Osteoblast (primary cell): ENCODE measurements at places on chromosomes 13 and 19.

DNA sequence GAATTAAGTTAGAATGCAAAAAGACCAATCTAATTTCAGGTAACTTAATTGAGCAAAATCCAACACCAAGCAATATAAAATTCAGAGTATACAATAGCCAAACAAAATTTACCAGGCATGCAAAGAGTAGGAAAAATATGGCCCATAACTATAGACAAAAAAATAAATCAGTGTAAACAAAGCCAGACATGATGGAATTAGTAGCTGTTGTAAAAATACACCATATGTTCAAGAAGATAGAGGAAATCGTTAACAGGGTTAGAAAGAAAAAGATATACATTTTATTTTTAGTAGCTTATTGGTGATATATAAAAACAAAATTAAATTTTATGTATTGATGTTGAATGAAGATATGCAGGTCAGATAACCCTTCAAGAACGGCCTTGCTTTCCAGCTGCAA is 621.1 kb upstream of the MIR17HG start:
- no peak for DNase-seq

DNA sequence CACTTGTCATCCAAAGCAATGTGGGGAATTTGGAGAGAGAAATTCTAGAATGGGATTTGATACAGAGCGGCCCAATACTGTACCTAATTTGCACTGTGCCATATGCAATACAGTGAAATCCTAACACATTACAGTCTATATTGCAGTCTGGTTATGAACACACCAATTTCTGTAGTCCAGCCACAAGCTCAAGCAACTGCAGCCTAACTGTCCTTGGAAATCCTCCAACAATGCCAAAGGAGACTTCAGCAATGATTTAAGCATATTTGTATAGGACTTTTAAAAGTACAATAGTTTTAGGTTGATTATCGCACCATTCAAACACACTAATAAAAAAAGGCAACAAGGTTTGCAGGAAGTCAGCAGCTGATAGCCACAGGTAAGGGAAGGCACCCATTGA is 17.3 kb downstream of the DIAPH3 start:
- no peak for DNase-seq

GRCh38 chr13:94028234-94028633 is 451.2 kb downstream of the DCT start:
- no peak for DNase-seq

DNA sequence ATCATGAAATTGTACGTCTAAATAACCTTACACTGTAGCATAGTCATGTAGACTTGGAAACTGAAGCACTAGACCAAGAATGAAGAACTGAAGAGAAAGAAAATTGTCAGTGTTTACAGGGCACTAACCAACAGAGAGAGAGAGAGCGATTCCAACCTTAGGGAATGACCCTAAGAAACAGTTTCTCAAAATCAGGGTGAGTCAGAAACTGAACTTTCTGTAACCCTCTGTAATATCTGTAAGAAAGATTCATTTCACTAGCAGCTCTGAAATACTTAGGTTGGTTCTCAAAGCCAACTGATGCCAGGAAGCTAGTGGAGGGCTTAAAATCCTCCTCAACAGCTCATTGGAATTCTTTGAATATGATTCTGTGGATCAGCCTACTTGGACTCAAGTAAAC is 936.9 kb downstream of the EFNB2 start:
- no peak for DNase-seq

DNA sequence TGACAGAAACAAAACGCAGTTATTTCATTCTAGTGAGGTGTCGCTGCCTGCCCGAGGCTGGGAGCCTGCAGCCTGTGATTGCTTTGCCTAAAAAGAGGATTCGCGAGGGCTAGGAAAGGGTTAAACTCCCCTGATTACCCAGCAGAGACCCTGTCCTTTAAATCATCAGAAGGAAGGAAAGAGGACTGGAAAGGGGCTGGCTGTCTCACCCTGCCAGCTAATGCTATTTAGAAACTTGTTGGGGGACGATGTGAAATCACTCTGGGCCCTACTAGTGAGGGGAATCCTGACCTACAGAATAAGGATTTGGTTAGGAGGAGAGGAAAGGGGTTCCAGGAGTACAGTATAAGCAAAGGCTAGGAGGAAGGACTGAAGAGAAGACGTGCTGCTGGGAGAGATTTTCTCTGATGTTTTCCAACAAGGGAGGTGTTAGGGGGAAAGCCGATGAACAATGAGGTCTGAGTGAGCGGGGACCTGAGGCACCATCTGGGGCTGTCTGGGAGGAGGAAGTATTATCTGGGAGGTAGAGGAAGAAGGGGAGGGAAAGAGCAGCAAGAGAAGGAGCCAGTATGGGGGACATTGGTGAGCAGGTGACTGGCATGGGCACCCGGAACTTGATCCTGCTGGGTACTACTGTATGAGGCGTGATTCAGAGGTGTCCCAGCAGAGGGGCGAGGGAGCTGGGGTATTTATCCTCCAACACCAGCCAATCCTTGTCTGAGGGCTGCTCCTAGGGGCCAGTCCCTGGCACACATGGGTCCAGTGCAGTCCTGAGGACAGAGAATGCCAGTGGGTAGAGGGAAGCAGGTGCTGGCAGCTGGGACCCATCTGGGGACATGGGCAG is 55.7 kb upstream of the PTPRS start:
- no peak for DNase-seq

GRCh38 chr19:15680478-15681322 is 7.8 kb downstream of the CYP4F12 start:
- DNase-seq = no peak

DNA sequence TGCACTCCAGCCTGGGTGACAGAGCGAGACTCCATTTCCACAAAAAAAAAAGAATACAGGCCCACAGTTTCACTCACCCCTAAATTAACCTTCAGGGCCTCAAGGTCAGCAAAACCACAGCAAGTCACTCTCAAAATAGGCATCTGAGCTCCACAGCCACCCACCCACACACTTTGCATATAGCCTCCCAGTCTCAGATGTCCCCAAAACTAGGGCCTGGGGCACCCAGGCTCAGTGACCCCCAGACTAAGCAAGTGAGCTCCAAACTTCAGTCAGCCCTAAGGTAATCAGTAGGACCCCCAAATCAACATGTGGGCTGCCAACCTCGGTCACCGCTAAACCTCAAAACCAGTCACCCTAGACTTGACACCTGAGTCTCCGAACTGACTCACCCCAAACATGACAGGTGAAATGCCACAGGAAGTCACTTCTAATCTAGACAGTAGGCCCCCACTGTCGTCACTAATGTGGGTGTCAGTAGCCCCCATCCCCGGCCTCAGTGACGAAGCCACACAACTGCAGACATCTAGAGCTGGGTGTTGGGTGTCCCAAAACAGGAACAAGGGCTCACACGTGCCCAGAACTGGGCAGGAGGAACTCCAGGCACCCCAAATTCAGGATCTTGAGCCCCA is 13.9 kb downstream of the RABAC1 start:
- DNase-seq = no peak

GRCh38 chr13:35496761-35497386 is 20.4 kb upstream of the MAB21L1 start:
- DNase-seq = no peak

DNA sequence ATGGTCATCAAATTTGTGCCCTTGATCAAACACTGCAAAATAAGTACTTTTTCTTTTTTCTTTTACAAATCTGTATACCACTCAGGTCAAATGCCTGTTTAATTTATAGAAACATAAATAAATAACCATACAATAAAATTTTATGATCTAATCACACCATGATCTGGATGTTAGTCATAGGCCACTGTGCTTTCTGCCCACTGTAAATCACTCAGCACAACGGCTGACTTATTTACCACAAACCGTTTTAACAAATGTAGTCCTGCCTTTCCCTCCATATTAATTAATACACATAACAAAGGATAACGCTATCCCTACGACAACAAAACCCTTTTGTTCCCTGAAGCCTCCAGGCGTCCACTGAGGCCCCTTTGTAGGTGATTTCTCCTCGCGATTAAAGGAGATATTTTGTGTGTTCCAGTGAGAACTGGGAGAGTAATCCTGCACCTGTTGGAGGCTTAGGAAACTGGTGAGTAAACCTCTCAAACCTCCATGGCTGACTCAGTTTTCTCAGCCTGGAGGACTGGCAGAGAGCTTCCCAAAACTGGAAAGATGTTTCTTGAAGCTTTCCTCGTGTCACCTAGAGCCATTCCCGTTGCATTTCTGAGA is 477.1 kb upstream of the SGCG start:
- no peak for DNase-seq

- DNase-seq = no peak
These were observed 5.7 kb upstream of the MRPS31 start for GRCh38 chr13:40776681-40777165.

DNA sequence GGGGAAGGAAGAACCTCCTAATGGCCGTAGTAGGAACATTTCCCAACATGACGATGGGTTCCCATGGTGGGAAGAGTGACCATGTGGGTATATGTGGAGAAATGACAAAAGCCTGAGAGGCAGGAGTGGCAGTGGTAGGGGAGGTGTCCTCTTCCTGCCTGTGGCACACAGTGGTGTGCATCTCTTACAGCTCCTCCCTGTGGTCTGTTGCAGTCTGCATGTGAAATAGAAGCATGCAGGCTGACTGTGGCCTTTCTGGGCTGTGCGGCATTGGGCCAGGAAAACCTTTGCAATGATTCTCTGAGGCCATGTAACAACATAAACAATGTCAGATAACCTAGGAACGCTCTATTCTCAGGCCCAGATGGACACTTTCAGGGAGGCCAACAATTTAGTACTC is 84.0 kb downstream of the LACC1 start:
- no peak for DNase-seq

DNA sequence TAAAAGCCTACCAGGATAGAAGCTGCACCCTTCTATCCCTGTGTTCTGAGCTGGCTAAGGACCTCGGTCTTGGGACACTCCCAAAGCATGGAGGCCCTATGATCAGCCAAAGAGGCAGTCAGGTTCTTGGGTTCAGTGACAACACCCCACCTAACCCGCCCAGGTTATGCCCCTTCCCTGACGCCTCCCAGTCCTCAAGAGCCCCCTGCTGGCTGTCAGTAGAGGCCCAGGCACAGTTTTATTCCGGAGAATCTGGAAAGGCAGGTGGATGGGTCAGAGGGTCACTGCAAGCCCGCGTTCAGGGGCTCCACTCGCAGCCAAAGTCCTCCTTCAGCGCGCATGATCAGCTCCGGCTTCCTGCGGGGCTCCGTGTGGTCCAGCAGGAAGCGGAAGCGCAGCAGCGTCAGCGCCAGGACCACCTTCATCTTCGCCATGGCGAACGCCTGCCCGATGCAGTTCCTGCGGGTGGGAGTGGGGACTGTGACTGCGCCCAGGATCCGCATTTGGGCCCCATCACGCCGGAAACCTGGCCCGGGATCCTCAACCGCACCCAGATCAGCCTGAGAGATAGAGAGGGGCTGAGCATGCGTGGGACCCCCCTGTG is 22.3 kb downstream of the OR10H3 start:
- DNase-seq = no peak

- DNase-seq = peak; percentile 49
These were observed 423.2 kb downstream of the KLF5 start for GRCh38 chr13:73481886-73482445.

DNA sequence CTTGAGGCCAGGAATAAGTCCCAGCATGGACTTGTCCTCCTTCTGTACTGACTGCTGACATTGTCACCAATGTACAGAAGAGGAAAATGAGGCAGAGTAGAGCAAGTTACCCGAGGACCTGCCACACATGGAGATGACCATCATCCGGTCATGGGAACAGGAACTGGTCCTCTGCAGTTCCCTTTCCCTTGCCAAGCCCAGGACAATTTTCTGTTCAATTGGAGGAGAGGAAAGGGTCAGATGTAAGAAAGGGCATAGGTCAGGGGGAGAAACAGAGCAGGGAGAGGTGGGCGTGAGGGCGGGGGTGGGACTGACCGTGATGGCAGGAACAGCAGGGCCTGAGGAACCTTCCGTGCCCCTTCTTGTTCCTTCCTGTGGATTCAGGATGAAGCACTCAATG is 18.6 kb downstream of the PHLDB3 start:
- DNase-seq = peak; percentile 65

- DNase-seq = no peak
These were observed 5.6 kb downstream of the RASL11A start for GRCh38 chr13:27276188-27276587.

- DNase-seq = peak; percentile 29
These were observed 1369.9 kb downstream of the EFNB2 start for GRCh38 chr13:105165449-105166125.

DNA sequence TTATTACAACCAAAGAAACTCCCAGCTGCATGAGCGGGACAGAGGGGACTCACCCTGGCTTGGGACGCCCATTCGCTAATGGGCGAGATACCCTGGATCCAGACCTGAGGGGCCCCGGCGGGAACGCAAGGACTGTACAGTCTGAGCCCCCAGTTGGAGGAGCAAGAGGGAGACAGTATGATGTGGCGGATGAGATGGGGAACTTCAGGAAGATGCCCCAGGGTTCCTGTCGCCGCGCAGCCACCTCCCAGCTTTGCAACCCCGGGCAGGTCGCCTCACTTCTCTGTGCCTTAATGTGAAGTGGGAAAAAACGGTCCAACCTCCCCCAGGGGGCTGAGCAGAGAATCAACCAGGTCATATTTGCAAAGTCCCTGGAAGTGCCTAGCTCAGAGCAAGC is 2.5 kb downstream of the NPAS1 start:
- peak; percentile 76 for DNase-seq

DNA sequence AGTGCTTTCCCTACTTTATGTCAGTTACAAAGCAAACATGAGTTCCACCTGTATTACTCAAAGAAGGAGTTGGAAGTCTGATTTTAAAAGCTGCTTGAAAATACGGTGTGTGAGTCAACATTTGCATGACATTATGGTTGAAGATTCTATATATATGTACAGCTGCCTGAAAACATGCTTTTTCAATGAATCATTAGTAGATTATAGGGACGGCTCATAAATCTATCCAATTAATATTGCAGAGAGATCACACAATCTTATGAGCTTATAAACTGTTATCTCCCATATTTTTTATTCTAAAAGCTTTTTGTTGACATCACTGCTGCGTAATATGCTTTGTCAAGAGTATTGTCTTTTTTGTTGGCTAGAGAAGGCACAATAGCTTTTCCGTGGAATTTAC is 873.8 kb downstream of the SLITRK6 start:
- no peak for DNase-seq

DNA sequence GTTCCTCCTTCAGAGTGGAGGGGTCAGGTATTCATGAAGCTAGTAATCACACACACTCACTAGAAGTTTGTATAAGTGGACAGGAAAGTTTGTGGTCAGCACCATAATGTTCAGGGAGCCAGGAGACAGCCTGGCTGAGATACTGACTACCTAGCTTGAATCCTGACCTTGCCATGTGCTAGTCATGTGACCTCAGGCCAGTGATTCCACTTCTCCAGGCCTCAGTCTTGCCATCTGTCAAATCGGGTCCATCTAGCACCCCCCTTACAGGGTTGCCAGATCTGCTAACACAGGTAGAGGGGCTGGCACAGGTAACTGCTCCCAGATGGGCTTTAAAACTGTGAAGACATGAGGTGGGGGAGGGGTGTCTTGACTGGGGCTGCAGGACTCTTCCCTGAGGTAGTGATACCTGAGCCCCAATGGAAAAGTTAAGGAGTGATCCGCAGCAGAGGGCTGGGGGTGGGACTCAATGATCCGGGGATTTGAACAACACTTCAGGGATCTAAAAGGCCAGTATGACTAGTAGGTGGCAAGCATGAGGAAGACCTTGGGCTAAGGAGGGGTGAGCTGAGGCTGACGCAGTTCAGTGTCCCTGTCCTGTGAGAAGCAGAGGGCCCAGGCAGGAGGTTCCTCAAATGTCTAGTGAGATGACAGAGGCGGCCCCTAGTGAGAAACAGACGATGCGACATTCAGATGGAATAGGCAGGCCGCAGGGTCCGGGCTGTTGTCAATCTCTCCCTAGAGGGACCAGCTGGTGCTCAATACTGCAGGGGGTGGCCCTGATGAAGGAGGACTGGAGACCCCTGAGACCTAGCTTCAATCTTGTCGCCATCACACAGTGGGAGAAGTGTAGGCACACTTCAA is 8.5 kb downstream of the ACTMAP start:
- DNase-seq = no peak
